ENCODE measurements at places on chromosomes 12 and 14.

- DNase-seq: peak; percentile 79
Observed at GRCh38 chr12:94207849-94208621, 59.7 kb downstream of the PLXNC1 start.

DNA sequence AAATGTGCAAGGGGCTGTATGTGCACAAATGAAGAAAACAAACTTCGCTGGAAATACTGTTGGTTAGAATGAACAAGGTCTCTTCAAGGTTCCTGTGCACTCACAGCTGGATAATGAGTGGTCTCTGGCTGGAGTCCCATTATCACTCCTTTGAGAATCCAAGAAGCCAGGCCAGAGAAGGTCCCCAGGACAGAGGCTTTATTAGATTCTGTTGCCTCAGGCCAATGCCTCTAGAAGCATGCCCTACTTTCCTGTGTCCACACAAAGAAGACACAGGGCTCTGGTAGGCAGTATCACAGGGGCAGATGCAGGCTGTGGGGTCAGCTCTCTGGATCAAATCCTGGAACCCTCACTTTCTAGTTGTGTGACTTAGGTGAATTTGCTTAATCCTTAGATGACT lies 384.7 kb downstream of the GRIN2B start:
- DNase-seq: no peak

DNA sequence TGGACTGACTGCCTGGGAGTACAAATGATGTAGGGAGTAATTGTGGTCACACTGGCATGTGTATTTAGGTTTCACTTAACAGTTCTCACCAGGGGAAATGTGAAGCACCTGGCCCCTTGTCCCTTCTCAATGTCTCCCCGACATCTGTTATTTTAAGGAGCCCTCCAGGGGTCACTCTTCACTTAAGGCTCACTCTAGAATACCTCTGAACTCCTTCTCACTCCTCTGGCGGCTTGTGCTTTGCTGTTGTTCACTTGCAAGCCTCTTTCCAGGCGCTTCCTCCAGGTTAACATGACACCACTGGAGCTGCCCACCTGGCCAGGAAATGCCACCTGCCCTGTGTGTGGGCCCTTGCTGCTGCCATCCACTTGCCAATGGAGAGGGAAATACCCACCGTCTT lies 56.5 kb upstream of the GZMB start:
- peak; percentile 34 for DNase-seq

GRCh38 chr14:34450542-34450915 lies 11.5 kb downstream of the SPTSSA start:
- DNase-seq: no peak
